ENCODE measurements at places on chromosomes 1 and 21.

DNA sequence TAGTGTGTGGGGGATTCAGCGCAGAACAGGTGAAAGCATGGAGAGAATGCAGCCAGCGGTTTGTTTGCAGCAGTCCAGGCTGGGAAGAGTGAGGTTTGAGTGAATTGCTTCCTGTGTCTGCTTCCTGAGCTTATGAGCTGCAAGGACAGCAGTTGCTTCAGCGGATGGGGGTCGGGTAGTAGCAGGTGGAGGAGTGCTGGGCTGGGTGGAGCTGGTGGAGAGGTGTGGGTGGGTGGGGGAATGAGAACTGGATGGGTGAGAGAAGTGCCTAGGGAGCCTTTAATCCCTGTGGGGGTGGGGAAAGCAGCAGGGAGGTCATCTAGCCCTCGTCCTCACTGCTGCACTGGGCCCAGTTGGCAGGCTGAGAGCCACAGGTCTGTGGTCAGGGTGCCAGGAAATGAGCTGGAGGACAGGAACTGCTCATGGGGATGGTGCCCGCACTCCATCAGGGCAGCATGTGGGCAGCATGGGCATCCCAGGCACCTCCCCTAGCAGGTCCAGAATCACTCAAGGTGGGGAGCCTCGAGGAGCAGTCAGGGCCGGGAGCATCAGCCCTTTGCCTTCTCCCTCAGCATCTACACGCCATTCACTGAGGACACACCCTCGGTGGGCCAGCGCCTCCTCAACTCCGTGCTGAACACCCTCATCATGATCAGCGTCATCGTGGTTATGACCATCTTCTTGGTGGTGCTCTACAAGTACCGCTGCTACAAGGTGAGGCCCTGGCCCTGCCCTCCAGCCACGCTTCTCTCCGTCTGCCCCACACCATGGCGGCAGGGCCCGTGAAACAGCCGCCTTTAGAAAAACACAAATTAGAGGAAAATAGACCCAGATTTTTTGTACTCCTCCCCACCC, 14.8 kb downstream of the PSEN2 start:
- no peak for DNase-seq

DNA sequence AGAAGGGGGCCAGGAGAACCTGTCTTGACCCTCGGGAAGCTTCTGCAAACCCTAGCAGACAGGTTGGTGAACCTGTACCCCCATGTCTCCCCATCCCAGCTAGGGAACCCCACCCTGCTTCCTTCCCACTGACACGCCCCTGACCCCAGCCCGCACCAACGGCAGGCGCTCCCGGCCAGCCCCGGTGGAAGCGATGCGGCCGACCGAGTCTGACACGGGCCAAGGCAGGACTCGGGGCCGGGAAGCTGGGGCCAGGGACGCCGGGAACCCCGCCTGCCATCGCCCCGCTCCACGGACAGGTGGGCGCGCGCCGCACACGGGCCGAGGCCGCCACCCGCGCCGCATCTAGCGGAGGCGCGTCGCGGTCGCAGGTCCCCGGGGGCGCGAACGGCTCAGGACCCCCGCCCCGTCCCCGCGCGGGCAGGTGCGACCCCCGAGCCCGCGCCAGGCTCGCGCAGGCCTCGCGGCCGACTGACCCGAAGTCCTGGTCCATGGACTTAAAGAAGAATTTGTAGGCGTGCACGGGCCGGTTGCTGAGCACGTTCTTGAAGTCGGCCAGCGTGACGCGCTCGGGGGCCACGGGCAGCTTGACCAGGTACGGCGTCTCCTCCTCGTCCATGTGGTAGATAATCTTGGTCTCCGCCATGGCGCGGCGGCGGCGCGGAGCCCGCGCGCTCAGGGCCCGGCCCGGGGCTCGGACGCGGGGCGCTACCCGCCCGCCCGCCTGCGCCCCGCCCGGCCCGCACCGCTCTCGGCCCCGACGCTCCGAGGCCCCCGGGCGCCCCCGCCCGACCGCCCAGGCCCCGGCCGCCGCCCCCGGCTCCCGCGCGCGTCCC, 580 bp downstream of the DVL1 start:
- DNase-seq, result no peak

DNA sequence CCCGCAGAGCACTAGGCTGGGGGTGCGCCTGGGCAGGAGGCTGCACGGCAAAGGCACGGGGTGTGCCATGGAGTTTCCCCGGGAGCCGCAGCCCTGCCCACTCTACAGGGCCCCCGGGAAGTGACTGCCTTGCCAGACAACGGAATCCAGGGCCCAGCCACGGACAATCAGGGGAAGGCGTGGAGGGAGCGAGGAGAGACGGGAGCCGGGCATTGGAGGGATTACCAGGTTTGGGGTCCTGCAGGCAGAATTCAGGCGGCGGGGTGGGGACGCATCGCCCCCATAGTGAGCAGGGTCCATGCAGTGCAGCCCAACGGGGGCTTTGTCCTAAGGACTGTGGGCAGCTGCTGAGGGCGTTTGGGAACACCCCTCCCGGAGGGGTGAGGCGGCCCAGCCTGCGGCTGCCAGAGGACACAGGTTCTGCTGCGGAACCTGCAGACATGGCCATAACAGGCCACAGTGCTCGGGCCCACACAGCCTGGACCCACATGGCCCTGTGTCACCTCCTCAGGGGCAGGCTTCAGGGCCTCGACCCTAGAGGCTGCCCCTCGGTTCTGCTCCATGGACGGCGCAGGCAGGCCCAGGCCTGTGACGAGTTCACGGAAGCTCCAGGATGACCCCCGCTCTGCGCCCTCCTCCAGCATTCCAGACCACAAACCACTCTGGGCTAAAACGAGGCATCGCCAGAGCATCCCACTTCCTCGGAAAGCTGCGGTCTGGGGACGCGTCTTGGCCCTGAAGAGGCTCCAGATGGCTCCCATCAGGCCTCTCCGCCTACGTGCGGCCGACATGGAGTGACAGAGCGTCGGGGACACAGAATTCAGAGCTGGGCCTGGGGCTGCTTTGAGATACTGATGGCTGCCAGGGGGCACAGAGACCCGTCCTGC, 54.5 kb downstream of the COL6A1 start:
- no peak for DNase-seq

DNA sequence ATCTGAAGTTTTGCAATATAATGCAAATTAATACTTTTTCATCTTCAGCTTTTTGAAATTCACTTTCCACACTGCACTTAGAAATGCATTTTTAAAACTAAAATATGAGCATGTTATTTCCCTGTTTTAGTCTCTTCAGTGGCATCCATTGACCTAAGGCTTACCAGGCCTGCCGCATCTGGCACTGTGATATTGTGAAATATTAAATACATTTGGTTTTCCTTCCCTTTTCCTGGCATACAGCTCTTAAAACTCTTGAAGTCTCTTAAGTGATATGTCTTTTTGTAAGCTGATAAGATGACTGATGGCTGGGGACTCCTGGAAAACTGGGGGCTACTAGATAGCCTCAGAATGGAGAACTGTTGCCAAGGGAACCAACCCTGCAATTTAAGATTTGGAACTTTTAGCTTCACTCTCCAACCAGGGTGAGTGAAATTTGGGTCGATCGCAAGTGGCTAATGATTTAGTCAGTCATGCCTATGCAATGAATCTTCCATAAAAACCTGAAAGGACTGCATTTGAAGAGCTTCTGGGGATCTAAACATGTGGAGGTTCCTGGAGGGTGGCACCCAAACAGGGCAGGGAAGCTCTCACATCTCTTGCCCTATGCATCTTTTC, 75.5 kb upstream of the PDC start:
- no peak for DNase-seq

DNA sequence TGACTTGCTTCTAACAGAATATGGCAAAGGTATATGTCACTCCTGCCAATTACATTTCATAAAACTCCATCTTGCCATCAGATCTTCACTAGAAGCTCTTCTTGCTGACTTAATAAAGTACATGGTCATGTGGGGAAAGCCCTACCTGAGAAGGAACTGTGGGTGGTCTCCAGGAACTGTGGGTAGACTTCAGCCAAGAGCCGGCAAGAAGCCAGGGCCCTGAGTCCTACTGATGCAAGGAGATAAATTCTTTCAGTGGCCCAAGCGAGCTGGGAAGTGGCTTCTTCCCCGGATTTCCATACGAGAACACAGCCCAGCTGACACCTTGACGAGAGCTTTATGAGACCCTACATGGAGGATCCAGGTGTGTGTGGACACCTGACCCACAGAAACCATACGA, 228.7 kb downstream of the SMYD3 start:
- no peak for DNase-seq

- DNase-seq, result no peak
These were observed 73.9 kb downstream of the ODF2L start for GRCh38 chr1:86322241-86322640.

GRCh38 chr1:92774407-92774806, 10.5 kb downstream of the EVI5 start:
- DNase-seq, result no peak

DNA sequence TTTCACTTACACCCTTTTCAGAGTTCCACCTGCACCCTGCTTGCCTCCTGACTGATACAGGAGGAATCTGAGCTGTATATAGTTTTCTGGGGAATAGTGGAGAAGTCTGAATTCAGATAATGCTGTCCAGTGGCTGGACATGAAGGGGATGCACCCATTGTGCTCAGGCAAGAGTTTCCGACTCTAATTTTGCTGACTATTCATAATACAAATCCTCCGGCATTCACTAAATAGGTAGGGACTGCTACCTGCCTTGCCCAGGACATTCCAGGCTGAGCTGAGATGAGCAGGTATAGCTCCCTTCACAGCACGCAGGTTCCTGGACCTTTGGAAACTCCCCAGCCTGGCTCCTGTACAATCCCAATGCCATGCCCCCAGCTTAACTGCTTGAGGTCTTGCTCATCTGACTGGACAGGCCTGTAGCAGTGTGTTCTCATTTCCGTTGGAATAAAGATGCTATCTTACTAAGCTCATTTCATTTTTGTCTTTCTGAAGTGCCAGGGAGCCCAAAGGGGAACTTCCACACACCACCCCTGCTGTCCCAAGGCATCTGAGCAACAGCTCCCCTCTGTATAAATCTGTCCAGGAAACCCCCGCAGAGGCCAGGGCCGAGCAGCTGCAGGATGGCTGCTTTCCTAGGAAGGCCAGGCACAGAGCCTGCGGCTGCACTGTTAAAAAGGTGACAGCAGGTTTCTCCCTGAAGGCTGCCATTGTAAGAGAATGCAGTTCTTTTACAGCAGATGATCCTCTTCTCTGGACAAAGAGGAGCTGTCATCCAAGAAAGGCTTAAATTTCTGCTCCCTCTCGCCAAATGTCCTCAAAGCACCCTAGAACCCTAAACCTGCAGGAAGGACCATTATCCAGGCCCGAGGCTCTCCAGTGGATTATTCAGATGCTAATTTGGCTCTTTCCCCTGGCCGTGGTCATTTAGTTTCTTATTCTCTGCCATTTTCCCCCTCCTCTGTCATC, 21.7 kb upstream of the VASH2 start:
- no peak for DNase-seq

DNA sequence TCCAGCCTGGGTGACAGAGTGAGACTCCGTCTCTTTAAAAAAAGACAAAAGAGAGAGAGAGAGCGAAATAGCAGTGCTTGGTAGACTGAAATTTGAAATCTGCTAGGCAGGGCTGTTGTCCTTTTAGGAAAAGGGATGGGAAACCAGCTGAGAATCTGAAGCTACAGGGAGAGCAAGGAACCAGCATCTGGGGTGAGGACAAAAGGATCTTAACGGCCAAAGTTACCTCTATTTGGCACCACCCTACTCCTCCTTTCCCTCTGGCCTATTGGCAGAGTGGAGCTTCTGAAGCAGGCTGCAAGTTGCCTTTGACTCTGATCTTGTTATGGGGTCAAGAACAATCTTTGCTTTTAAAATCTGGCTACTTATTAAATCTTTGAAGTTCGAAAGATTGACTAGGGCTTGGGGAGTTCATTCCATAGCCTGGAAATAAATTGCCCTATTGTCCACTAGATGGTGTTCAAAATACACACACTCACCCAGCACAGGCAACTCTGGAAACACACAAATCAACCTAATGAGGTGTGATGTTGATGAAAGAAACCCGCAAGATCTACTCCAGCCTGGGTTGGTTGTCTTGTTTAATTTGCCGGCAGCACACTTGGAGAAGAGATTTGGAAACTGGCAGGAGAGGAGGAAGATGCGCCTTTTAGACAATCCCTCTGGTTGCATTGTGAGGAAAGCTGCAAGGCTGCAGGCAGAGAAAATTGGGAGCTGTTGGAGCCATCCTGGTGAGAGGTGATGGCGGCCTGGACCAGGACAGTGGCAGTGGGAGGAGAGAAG, 16.5 kb upstream of the PARP1 start:
- peak; percentile 56 for DNase-seq

DNA sequence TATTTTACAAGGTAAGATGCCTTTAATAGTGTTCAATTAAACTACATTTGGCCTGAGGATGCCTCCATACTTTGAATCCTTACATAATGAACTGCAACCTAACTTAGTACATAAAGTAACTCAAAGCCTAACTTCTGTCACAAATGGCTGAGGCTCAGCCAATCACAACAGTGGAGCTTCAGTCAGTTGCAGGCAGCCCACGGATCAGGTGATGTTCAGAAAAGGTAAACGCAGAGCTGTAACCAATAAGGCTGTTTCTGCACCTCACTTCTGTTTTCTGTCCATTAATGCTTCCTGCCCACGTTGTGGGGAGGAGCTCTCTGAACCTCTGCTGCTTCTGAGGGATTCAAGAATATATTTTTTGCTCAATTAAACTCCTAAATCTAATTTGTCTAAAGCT, 94.8 kb upstream of the KIAA0040 start:
- no peak for DNase-seq

DNA sequence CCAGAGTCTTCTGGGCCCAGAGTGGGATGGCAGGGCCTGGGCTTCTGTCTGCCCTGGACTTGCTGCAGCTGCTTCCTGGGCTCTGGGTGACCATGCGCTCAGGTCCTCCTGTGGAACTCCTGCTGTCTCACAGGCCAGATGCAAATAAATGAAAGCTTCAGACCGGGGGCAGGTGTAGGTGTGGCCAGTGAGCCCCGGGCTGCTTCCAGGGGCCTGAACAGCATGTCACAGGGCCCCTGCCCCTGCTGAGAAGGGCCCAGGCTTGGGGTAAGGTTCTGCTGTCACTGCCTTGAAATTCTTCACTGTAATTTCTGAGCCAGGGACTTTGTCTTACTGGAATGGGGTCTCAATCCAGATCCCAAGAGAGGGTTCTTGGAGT, 2.5 kb upstream of the PKNOX1 start:
- no peak for DNase-seq

DNA sequence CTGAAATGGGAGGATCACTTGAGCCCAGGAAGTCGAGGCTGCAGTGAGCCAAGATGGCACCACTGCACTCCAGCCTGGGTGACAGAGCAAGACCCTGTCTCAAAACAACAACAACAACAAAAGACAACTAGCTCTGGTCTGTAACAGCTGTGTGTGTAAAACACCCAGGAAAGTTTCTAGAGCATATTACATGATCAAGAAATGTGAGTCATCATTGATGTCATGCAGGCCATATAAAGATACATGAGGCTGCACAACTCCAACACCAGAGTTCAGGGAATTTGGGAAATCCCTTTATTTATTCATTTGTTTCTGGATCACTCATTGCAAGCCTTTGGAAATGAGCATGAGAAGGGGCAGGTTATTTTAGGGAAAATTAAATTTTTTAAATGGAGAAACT, 50.3 kb upstream of the CTPS1 start:
- no peak for DNase-seq

GRCh38 chr1:96598416-96599168, 123.0 kb upstream of the PTBP2 start:
- DNase-seq, result no peak

- DNase-seq, result no peak
These were observed 122.1 kb upstream of the RGS1 start for GRCh38 chr1:192453360-192453992.
